ENCODE measurements at places on chromosomes 6 and 20.

DNA sequence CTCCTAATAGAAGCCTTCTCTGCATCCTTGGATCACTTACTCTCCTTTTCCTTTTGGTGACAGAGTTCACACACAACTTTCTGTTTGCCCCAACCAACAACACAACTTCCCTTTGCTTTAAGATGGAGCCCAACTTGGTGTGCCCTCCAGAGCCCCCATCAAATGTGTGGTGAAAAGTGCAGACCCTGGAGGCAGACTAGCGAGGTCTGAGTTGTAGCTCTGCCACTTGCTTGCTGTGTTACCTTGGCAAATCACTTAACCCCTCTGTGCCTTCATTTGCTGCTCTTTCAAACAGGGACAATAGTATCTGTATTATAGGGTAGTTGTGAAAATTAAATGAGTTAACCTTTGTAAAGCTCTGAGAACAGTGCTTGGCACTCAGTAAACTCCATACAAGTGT lies 34.3 kb upstream of the CCN6 start:
- no peak for DNase-seq

- DNase-seq = no peak
These were observed 526.7 kb upstream of the CDH4 start for GRCh38 chr20:60725311-60725906.

- DNase-seq = no peak
These were observed 3.4 kb downstream of the OXT start for GRCh38 chr20:3074812-3075211.

GRCh38 chr6:117110146-117110545 lies 155.2 kb upstream of the VGLL2 start:
- DNase-seq = no peak

GRCh38 chr6:155040154-155040553 lies 45.0 kb downstream of the TIAM2 start:
- no peak for DNase-seq

- no peak for DNase-seq
These were observed 2.5 kb downstream of the PRL start for GRCh38 chr6:22294301-22294700.

DNA sequence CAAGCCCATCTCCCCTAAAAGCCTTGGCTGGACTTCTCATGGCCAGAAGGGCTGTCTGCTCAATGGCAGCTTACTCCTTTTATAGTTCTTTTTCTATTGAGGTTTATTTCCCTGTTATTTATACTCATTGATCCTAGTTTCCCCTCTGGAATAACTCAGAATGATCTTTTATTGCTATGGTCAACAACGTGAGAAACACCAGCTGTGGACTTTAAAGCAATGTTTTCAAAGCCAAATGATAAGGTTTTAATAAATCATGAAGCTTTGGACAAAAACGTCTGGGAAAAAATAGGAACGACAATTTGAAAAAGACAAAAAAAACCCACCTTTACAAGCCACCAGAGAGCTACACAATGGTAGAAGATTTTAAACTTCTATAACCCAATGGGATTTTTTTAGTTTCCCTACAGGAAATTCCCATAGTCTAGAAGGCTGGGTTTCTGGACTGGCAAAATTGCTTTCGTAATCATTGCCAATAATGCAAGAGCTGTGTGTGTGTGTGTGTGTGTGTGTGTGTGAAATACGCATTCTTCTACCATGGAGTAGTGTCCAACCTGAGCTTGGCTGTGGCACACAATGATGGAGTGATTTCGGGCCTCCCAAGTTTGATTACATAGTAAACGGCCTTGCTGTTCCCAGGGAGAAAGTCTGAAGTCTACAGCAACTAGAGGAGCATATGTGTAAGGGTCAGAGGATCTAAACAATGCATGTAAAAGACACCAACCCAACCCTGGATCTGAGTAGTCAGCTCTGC lies 396.0 kb downstream of the SYNE1 start:
- no peak for DNase-seq

- DNase-seq = peak; percentile 72
These were observed 1.3 kb upstream of the SDCBP2 start for GRCh38 chr20:1330075-1330830.

DNA sequence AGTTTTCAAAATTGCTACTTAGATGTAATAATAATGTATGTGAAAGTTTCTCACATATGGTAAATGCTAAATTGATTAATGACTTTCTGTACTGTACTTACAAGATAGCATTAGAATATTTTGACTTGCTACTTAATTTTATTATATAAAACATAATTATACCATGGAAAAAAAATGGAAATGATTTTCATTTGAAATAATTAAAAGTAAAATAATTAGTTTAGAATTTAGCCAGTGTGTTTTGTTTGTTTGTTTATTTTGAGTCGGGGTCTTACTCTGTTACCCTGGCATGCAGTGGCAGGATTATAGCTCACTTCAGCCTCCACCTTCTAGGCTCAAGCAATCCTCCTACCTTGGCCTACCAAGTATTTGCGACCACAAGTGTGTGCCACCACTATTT lies 7.1 kb downstream of the STXBP5 start:
- no peak for DNase-seq

- DNase-seq = no peak
These were observed 699 bp upstream of the HSPA1B start for GRCh38 chr6:31826793-31827285.

DNA sequence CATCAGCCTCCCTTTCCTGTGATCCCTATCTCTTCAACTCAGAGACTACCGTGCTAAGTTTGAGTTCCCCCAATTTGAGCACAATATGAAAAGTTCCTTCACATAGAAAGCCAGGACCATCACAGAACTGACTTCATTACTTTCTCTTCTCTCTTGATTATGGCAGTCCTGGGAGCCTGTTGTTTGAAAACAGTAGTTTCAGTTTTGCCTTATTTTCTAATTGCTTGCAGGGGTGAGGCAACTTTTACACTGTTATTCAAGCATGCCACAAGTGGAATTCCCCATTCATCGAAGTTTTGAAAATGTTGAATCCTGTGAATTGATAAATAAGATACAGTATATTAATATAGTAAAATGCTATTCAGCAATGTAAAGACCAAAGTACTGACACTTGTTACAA lies 569.7 kb upstream of the MARCKS start:
- no peak for DNase-seq

DNA sequence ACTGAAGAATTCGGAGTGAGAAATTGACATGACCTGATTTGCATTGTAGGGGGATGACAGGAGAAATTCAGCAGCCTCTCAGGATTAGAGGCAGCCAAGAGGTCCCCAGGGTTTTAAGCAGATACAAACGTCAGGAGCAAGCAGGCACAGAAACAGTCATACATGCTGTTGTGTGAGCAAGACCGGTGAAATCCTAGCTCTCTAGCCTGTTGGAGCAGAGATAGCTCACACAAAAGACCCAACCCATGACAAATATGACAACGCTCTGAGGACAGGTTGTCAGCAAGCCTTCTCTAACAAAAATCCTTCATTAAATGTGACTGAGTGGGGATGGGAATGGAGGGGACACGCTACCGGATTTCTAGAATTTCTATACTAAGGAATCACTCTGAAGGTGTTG lies 23.0 kb upstream of the AKAP12 start:
- no peak for DNase-seq

DNA sequence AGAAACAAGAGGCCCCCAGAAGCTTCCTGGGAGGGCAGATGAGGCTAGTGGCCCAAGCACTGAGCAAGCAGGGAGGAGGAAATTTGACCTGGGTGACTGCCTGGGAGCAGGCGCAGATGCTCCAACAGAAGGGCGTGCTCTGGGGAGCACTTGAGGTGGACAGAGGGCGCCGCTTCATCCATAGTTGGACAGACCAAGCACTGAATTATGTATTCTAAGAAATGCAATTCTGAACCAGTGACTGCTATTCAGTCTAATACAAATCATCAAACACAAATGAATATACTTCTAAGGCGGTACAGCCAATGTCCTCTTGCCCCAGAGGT lies 28.7 kb upstream of the IRF4 start:
- no peak for DNase-seq

DNA sequence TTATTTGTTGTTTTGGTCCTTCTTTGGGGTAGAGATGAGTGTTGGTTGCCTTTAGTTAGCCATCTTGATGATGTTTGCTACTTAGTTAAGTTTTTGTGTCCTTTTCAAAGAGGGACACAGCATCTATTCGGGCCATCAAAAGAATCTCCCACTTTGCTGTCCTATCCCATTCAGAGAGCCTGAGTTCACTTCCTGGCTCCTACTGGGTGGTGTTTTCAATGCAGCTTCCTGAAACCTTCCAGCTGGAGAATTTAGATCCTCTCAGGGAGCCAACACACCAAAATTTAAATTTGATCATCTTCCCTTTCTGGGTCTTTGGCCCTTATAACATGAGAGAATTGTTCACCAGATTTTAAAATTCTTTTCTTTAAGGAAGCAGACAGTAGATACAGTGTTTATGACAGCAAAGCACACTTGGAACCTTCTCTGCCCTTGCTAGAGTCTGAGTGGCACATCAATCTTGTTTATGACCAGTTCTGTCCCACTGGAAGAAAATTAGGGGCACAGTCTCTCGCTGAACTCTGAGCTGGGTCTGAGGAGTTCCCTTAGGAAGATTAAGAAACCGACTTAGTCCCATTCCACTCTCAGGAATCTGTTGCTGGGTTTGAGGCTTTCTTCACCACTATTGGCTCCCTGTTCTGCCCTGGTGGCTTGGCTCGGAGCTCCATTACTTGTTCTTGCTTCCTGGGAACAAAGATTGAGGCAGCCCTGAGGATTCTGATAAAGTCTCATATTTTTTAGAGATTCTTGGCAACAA lies 115.5 kb downstream of the CCDC170 start:
- DNase-seq = no peak

DNA sequence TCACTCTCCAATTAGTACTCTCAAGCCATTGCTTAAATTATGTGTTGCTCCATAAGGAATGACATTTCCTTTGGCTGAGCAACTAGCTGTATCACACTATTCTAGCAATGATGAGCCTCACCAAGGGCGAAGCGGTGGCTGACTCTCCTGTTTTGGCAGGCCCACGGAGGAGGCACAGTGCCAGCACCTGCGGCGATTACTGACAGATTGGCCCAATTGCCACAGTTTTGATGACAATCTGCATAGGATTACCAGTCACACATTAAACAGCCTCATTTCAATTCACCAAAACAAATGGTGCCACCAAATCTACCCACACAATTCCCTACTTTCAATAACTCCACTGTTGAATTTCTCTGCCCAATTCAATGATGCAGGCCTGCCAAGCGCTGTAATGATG lies 286.9 kb downstream of the PTPRK start:
- no peak for DNase-seq

- DNase-seq = no peak
These were observed 36.0 kb downstream of the KIAA1755 start for GRCh38 chr20:38224531-38224930.

GRCh38 chr6:6941201-6941600 lies 166.6 kb upstream of the RREB1 start:
- no peak for DNase-seq

DNA sequence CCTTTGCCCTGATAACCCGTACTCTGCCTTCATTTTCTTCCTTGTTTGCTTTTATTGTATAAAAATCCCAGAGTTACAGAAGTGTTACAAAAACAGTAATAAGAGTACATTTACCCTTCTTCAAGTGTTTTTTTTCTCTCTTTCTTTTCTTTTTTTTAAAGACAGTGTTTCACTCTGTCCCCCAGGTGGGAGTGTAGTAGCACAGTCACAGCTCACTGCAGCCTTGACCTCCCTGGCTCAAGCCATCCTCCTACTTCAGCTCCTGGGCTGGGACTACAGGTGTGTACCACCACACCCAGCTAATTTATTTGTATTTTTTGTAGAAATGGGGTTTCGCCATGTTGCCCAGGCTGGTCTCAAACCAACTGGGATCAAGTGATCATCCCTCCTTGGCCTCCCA lies 402.7 kb downstream of the CDKAL1 start:
- DNase-seq = no peak

All from CD4-positive, alpha-beta T cell treated with Interleukin-4 for 1 hour (primary cell).